Choroid plexus epithelial cell (primary cell): ENCODE measurements at places on chromosomes 1 and 21.
A peak's percentile ranks its signal among the peaks of the same experiment; 100 is the strongest.

DNA sequence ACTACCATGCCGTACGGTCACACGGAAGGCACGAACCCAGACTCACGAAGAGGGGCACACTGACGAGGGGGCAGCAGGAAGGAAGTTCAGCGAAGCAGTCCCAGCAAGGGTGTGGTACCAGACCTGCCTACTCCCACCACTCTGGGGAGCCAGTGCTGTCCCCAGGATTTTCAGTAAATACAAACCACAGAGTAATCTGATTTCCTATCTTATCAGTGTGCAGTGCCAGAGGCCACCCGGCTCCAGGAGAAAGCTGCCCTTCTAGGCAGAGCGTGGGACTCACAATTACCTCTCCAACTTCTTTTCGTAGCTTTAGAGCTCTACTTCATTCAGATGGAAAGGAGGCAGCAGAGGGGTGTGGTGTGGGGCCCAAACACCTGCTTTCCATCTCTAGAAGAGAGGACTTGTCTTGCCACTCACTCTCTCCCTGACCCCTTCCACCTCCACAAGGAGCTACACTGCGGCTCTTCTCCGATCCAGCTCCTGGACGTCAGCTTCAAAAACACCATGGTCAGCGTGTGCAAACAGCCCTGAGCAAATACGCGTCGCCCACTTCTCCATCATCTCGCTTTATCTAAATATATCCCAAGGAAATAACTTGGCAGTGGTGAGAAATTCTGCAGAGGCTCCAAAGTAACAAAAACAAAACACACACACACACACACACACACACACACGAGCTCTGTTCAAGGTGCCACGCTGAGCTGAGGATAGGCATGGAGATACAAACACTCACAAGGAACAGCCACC, 98.5 kb downstream of the MRPL37 start:
- peak; percentile 52 for DNase-seq

DNA sequence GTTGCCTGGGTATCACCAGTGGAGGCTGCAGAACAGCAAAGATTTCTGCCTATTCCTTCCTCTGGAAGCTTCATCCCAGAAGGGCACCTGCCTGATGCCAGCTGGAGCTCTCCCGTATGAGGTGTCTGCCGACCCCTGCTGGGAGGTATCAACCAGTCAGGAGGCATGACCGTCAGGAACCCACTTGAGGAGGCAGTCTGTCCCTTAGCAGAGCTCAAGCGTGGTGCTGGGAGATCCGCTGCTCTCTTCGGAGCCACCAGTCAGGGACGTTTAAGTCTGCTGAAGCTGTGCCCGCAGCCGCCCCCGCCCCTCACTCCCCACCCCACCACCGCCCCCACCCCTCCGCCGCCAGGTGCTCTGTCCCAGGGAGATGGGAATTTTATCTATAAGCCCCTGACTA, 23.1 kb upstream of the HFM1 start:
- no peak for DNase-seq

GRCh38 chr1:63663873-63664272, 70.7 kb downstream of the PGM1 start:
- DNase-seq: no peak

GRCh38 chr1:225407755-225408154, 20.1 kb downstream of the LBR start:
- DNase-seq: no peak

DNA sequence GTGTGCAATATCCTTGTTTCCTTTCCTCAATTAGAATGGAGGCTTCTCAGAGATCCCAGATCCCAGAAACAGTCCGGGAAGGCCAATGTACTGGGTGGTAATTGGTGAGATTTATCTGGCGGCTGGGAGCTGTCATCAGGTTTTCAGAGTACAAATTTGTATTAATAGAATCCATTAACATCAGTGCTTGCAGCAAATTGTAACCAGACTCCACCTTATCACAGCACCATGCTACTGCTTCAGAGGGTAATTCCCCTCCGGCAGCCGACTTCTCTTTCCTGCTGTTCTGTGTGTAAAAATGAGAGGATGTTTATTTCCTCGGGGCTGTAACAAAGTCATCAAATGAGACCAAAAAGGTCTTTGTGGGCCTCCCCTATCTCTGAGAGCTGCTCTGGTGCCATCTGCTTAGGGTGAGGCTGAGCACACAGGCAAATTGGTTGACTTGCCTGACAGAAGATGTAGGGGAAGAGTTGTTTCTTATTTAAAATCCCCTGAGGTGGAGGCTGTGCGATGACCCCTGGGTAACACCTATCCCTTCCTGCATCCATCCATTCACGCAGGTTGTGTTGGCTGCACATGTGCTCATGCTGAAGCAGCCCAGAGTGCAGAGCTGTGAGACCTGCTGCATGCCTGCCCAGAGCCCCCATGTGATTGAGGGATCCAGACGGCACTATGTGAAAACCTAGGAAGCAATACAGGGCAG, 19.2 kb downstream of the NFASC start:
- peak; percentile 14 for DNase-seq

DNA sequence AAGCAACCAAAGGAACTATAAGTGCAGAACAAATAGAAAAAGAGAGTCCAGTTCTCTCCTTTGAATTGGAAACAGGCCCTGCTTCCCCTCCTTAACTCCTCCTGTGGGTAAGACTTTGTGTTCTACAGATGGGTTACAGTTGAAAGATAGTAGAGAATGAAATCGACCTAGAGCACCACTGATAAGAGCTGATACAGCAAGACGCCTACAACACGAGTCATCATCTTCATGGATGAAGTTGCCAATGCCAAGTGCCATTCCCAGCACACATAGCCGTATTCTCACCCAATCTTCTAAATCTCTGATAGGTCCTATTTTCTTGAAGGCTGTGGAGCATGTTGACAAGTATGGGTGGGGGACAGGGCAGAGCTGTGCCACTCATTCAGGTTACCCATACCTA, 99.8 kb upstream of the CAMK1G start:
- no peak for DNase-seq

GRCh38 chr1:31548534-31548906, 27.8 kb upstream of the TINAGL1 start:
- DNase-seq: no peak

- DNase-seq: no peak
Measured at GRCh38 chr1:195185736-195186135, 1422.5 kb downstream of the KCNT2 start.

DNA sequence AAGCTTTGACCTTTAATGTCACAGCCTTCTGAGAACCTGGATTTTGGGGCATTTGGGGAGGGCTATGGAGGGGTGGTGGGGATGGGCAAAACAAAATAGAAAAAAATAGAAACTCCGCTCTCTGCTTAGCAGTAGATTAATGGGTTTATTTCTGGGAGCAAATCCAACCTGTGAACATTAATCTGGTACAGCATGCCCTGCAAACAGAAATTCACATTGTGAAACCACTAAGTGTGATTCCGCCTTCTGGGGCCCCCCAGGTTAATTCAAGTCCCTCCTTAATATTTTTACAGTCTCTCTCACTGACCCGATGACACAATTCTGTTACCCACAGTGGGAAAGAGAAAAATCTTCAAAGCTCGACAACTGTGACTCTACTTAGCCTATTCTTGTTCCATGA, 76.4 kb downstream of the TIAM1 start:
- no peak for DNase-seq

DNA sequence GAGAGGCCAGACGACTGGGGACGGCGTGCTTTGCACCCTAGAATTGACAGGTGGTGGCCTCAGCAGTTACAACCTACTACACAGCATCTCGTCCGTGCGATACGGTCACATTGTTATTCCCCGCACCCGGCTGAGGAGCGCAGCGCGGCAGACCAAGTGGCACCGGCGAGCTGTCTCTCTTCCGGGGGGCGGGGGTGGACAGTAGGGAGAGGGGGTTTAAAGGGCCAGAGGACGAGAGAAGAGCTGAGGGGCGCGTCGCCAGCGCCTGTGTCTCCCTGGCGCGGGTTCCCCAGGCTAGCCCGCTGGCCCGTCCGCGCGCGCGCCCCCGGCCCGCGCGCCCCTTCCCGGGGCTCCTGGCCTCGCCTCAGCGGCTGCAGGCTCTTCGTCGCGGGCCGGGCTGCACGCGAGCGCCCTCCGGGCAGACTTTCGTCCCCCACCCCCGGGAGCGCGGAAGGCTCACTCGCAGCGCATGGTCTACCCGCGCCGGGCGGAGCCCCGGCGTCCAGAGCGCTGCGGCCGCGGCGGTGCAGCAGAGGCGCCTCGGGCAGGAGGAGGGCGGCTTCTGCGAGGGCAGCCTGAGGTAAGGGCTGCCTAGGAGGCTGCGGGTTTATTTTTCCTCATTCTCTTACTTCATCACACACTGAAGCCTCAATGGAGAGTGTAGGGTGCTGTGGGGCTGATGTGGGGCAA, at the start of gene PDE4B:
PDE4B (plus strand) TSS at position 227 of the 690 bp plus-strand sequence.
- DNase-seq: peak; percentile 27
